ENCODE measurements at places on chromosomes 3 and 15.
A peak's percentile ranks its signal among the peaks of the same experiment; 100 is the strongest.

DNA sequence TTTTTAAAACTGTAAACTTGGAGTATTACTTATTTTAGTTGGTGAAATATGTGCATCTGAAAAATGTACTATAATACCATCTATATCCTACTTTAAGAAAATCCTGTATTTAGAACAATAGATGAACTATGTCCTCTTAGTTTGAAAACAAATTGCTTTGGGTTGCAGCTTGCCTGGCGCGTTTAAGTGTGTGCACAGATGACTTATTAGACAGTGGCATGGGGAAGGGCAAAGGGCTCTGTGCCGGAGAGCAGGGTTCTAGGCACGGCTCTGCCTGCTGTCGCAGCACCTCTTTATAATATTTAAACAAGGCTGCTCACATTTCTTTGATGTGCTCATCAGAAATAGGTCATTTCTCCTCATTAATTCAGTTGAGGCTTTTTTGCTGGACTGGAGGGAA, 10.0 kb downstream of the PXK start:
- DNase-seq: no peak

DNA sequence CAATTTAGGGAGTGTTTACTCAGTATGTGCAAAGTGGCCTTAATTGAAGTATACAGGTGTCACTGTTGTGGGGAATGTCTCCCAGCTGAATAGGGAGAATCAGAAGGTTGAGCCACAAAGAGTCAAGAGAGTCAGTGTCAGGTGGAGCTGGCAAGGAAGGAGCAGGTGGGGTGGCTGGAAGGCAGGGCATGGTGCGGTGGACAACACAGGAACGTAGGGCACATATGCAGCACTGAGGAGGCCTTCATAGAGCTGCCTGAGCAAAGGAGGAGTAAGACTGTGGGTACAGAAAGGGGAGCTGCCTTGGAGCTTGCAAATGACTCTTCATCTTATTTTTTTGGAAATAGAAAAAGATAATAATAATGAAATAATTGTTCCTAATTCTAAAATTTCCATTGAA, 20.0 kb downstream of the ARHGEF3 start:
- DNase-seq: no peak

- no peak for DNase-seq
Measured at GRCh38 chr3:117091676-117092075, 382.1 kb downstream of the TUSC7 start.

GRCh38 chr3:123664753-123665152, 79.9 kb upstream of the HACD2 start:
- DNase-seq: peak; percentile 38

DNA sequence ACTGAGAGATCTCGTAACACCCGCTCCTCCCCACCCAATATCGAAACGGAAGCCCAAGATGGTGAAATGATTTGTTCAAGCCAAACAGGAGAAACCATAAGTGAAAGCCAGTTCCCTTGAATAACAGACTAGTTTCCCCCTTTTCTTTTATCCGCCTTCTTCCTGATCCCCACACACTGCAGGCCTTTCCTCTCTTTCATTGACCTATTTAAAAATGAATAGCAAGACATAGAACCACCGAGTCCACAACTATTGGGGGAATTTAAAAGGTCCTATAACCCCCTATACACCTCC, 382 bp upstream of the COX17 start:
- no peak for DNase-seq

DNA sequence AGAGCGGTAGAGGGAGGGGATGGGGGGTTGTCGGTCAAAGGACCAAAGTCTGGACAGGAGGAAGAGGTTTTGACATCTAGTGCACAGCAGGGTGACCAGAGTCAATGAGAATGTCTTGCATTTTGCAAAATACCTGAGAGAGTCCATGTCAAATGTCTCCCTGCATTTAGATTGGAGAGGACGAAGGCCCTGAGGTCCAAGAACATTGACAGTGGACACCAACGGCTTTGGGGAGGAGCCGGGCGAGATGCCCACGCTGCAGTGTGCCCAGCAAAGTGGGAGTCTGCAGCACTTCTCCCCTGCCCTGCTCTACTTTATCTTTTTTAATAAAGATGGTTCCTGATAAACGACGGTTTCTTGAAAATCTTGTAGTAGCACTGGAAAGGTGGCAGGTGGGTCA, 67.4 kb upstream of the TAMM41 start:
- no peak for DNase-seq

GRCh38 chr3:29137601-29138000, 143.3 kb upstream of the RBMS3 start:
- DNase-seq: no peak

DNA sequence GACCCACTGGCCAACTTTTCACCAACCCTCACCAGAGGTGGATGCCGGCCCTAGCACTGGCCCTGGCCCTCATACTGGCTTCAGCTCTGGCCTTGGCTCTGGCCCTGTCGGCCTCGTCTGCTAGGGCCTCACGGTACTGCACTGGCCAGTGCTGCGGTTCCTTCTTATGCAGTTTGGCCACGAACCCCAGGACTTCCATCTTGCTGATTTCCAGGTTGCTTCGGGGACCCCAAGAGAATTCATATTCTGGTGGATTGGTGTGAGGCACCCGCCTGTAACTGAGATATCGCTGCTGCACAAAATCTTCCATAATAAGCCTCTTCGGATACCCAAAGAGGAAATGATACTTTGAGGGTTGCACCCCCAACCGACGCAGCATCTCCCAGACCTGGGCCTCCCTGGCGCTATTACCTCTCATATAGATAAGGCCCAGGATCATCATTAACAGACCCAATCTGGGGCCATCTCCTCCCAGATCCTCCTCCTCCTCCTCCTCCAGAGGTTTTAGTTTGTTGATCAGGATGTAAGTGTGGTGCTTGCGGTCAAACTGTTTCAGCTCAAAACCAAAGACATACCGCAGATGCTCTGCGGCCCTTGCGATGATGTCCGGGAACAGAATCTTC, 883 bp downstream of the MAGEF1 start:
- DNase-seq: no peak

- DNase-seq: no peak
Measured at GRCh38 chr3:16885593-16886302, 993 bp downstream of the PLCL2 start.

DNA sequence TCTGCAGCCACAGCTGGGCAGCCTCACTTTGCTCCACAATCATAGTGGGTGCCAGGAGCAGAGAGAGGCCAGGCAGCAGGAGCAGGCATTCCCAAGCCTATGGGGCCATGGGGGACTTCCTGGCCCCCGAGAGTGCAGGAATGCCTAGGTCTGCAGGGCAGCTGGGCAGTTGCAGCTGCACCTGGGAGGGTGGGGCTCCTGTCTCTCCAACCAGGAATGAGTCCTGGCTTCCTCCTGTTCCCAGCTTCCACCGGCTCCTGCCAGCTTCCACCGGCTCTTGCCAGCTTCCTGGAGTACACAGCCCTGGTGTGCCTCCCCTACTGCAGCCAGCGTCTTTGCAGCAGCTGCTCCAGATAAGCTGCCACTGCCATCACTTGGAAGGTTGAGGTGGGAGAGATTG, 86.3 kb upstream of the CDV3 start:
- no peak for DNase-seq

GRCh38 chr3:177523067-177523675, 325.9 kb upstream of the TBL1XR1 start:
- DNase-seq: no peak

- no peak for DNase-seq
Measured at GRCh38 chr15:81373176-81373575, 837 bp downstream of the TMC3 start.

DNA sequence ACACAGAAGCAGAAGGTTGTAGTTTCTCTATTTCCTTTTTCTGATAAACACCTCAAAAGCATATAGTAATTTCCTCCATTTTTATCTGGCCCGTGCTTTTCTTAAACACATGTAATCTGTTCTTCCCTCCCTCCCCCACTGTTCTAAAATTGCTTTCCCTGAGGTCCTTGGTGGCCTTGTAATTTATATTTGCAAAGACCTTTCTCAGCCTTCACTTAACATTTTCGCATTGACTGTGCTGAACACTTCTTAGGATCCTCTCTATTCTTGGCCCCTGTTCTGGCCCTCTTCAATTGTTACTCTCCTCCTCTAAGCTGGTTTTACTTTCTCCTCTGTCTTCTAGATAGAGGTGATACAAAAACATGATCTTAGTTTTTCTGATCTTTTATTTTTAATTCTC, 28.3 kb downstream of the GAP43 start:
- no peak for DNase-seq

GRCh38 chr3:37700466-37701248, 161.0 kb upstream of the CTDSPL start:
- DNase-seq: no peak

DNA sequence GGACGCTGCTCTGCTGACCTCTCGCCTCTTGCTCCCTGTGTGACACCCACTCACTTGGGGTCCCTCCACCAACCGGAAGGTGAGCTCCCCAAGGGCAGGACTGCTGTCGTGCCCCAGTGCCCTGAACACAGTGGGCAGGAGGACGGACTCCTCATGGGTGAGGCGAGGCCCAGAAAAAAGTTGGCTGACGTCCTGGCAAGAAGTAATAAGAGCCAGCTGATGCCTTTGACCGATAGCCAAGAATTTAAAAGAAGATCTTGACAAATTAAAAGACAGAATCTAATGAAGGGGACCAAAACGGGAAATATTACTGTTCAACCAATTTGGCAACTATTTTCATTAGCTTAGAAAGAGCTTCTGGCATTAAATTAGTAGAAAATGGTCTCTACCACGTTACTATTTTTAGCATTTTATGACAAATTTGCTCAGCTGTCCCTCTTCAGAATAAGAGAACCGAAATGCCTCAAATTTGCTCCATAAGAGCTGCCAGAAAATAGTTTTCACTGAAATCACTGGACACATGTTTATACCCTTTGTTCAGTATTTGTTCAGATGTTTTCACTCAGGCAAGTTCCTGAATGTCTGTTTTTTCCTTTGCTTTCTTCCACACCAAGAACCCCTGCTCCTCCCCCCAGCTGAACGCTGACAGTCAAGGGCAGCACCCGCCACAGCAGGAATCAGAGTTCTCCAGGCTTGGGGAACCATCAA, 60.5 kb downstream of the XXYLT1 start:
- no peak for DNase-seq

DNA sequence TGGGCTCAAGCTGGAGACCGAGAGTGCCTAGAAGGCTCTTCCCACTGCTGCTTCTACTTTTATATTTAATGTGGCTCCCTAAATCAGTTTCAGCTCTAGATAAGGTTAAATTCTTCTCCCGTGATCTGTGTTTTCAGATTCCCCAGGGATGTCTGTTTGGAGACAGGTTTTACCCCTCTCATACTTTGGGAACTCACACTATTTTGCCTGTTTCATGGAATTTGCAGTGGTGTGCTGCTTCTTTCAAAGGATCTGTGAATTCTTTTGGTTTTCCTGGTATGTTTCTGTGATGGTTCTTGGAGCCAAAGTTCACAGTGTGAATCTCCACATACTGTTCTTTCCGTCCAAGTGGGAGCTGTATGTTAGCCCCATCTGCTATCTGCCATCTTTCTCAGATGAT, 238.3 kb upstream of the SLITRK3 start:
- DNase-seq: no peak

GRCh38 chr3:113166719-113167492, 44.5 kb upstream of the BOC start:
- DNase-seq: no peak

DNA sequence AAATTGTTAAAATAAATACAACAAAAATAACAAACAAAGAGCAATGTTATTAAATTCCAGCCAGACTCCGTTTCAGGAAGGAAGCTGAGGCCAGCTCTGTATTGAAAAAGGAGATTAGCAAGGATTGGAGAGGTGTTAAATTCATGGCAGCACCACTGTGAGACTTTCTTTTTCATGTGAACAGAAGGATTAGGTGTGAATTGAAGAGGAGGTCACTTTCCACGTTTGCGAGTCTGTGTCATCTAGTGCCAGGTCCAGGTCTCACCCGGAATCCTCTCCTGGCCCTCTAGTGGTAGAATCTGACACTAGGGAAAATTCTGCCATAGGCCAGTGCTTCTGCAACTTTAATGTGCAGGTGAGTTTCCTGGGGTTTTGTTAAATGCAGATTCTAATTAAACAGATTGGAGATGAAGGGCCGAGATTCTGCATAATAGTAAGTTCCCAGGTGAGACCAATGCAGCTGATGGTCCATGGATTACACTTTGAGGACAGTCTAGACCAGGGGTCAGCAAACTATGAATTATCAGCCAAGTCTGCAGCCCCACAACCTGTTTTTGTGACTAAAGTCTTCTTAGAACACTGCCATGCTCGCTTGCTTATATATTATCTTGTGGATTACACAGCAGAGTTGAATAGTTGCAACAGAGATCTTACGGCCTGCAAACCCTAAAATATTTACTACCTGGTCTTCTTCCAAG, 9.2 kb upstream of the SLC6A1 start:
- DNase-seq: peak; percentile 57

DNA sequence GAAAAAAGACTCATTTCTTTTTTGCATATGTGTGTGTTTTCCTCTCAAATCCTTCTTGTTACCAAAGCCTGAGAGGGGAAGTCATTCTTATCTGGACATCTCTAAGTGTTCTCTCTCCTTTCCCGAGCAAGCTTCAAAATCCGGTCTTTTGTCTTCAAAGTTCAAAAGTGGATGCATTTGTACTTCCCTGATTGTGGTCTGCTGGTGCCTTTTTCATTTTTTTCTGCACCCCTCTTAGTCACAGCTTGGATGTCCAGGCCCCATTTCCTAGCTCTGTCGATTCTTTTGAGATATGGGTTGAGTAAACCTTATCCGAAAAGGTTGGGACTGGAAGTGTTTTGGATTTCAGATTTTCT, 34.8 kb downstream of the EHD4 start:
- DNase-seq: no peak

DNA sequence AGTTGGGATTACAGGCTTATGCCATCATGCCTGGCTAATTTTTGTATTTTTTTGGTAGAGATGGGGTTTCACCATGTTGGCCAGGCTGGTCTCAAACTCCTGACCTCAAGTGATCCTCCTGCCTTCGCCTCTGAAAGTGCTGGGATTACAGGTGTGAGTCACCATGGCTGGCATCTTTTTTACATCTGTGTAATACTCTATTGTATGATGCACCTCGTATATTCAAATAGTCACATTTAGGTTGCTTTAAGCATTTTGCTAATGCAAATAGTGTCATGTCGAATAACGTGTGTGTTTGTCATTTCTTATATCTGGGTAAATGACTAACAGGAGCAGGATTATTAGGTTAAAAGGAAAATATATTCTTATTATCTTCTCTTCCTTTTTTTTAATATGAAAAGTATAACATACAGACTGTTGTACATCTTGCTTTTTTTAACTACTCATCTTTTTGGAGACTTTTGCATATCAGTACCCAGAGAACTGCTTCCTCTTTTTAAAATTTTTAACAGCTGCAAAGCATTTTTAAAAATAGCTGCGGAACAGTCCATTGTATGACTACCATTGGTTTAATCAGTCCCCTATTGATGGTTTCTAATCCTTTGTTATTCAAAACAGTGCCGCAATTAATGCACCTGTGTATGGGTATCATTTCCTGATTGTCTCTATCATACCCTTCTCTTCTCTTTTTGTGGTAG, 13.4 kb downstream of the SCAMP5 start:
- no peak for DNase-seq

- no peak for DNase-seq
Measured at GRCh38 chr15:87589134-87589533, 667.4 kb downstream of the NTRK3 start.

DNA sequence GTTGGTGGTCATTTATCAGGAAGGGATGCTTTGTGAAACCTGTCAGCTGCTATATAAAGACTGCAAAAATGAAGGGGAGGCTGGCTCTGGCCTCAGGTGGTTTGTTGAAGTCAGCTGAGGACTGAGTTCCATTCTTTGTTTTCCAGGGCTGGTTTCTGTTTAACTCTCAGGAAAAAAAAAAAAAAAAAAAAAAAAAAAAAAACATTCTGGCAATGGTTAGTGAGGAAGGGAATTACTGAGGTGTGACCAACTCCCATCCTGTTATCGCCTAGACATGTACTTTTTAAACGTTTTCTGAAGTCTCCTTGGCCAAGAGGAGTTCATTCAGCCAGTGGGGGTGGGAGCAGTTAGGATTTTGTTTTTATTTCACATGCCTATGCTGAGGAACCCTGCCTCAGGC, 316.3 kb downstream of the OXSM start:
- DNase-seq: peak; percentile 92

Data from kidney glomerular epithelial cell (primary cell).